Pulmonary artery endothelial cell (primary cell): ENCODE measurements at places on chromosomes 12 and 14. TPM values are rescaled to one million over a fixed set of nuclear protein-coding genes. Genes with fewer than 3 reads are reported as not detected.

GRCh38 chr12:26010293-26010821 is 51.9 kb downstream of the RASSF8 start:
- DNase-seq = no peak

- no peak for DNase-seq
These were observed 87.5 kb downstream of the SETD3 start for GRCh38 chr14:99393059-99393655.

GRCh38 chr14:50087341-50088116 is 28.8 kb downstream of the VCPKMT start:
- no peak for DNase-seq

- no peak for DNase-seq
These were observed 136.4 kb upstream of the PRMT8 start for GRCh38 chr12:3354586-3354985.

DNA sequence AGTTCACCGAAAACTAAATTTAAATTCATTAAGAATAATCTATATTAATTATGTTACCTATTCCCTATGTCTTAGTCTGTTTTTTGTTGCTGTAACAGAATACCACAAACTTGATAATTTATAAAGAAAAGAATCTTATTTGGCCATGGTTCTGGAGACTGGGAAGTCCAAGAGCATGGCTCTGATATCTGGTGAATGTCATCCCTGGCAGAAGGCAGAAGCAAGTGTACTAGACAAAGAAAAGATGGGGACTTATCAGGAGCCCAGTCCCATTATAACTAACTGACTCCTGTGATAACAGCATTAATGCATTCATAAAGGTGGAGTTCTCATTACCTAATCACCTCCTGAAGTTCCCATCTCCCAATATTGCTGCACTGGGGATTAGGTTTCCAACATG is 33.3 kb upstream of the BCAT1 start:
- no peak for DNase-seq

DNA sequence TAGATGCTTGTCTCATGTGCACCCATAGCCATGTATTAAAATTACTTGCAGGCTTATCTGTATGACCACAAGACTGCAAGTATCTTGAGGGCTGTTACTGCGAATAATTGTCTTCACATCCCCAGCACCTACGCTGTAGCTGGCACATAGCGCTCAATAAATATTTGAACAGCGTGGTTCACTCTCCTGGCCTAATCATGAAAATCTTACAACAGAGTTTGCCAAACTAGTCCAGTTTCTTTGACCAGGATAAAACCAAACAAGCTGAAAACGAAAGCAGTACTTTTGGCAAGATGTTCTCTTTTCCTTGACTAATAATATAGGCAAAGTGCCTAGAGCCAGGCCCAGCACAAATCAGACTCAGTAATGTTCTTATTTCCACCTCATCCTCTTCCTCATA is 106.7 kb downstream of the RPS29 start:
- no peak for DNase-seq

- no peak for DNase-seq
These were observed 252.8 kb downstream of the ALG10 start for GRCh38 chr12:34275129-34275528.

GRCh38 chr14:44778604-44779003 is 183.1 kb downstream of the KLHL28 start:
- DNase-seq = no peak

The MED13L gene
- 36.0 and 55.6 TPM in 2 replicates for total RNA-seq

The CFAP54 gene
- 10.0 and 26.2 TPM in 2 replicates for total RNA-seq

The GUCY2C gene
- not detected in 2 replicates for total RNA-seq
